Hematopoietic multipotent progenitor cell (in vitro differentiated cells): ENCODE measurements at places on chromosomes 5 and 9. TPM values are rescaled to one million over a fixed set of nuclear protein-coding genes. Genes with fewer than 3 reads are reported as not detected.

- peak; percentile 70 for DNase-seq
Observed at GRCh38 chr9:134059661-134060395, 8.0 kb downstream of the BRD3 start.

DNA sequence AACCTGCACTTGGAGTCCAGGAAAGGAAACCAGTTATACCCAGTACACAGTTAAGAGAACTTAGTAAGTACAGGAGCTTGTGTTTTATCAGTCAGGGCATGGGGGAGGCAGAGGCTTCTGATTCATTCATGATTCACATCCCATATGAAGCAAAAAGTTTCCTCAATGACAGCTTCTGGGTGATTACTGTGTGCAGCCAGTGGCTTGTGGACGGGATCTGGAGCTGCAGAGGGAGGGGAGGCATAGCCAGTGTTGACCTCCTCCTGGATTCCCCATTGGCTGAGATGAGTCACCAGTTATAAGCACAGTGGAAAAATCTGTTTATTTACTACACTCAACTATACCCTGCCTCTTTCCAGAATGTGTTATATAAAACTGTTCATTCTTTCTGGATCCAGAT lies 17.7 kb downstream of the IL31RA start:
- DNase-seq, result no peak

The PFN3 gene
- not detected for total RNA-seq

The GRXCR2 gene
- not detected for total RNA-seq

GRCh38 chr9:108681851-108682590 lies 173.8 kb downstream of the ACTL7B start:
- DNase-seq, result no peak

- no peak for DNase-seq
Observed at GRCh38 chr5:24161559-24161958, 483.2 kb downstream of the CDH10 start.

GRCh38 chr5:132753135-132753987 lies 6.1 kb downstream of the CCNI2 start:
- no peak for DNase-seq

GRCh38 chr5:77999399-77999798 lies 223.3 kb upstream of the TBCA start:
- DNase-seq, result no peak

The OR1J1 gene
- under 0.01 TPM for total RNA-seq

GRCh38 chr5:122015471-122015870 lies 53.7 kb downstream of the SRFBP1 start:
- no peak for DNase-seq

GRCh38 chr5:154648706-154649105 lies 106.5 kb upstream of the LARP1 start:
- DNase-seq, result no peak

- DNase-seq, result no peak
Observed at GRCh38 chr5:6510973-6511372, 62.3 kb downstream of the UBE2QL1 start.

The INSYN2B gene
- not detected for total RNA-seq

GRCh38 chr9:26325444-26325829 lies 567.2 kb downstream of the CAAP1 start:
- no peak for DNase-seq

DNA sequence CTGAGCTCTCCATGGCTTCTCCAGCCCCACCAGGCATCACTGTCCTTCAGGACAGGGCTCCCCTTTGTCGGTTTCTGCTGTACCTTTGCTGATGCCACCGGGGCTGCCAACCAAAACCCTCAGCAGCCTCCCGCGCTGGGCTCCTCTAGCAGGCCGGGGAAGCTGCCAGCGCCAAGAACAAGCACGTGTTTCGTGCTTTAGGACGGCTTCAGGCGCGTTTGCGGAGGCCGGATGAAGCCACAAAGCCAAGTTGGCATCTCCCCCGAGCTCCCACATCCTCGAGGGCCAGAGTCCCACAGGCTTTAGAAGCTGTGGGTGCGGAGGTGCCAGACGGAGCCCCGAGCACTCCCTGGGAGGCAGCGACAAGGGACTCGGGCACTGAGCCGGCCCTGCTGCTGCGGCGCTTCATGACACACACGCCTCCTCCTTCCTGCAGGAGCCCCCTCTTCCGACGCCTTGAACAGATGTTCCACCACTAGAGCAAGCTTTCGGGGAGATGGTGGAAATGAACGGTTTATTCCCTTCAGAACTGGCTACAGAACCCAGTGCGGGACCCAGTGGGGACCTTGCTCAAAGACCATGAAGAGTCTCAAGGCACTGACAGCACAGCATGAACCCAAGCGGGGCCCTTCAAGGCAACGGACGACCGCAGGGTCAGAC lies 36.7 kb downstream of the SARDH start:
- no peak for DNase-seq

The EGFLAM gene
- total RNA-seq, result under 0.01 TPM

The MSMP gene
- 2.4 TPM for total RNA-seq

GRCh38 chr5:134106991-134107701 lies 7.3 kb upstream of the TCF7 start:
- DNase-seq, result no peak

DNA sequence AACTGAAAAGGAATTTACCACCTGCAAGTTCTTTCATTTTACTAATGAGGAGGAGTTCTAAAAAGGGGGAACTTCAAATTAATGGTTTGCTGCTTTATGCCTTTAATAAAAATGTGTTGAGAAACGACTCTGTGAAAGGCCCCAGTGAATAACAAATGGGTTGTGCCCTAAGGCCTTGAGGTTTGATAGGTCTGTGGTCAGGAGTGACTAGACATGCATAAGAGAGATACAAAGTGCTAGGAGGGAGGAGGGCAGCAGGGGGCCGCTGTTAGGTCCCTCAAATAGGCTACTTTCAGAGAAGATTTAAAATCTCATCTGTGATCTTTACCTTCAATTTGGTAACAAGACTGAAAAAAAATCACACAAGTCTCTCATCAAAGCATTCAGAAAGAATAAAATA lies 58.3 kb downstream of the FAM81B start:
- no peak for DNase-seq

The TTLL11 gene
- 5.1 TPM for total RNA-seq

- DNase-seq, result no peak
Observed at GRCh38 chr5:149854866-149855265, 89.7 kb downstream of the PDE6A start.

GRCh38 chr5:123448017-123448617 lies 24.9 kb upstream of the CEP120 start:
- no peak for DNase-seq

The PLEKHG4B gene
- total RNA-seq, result 7.0 TPM

DNA sequence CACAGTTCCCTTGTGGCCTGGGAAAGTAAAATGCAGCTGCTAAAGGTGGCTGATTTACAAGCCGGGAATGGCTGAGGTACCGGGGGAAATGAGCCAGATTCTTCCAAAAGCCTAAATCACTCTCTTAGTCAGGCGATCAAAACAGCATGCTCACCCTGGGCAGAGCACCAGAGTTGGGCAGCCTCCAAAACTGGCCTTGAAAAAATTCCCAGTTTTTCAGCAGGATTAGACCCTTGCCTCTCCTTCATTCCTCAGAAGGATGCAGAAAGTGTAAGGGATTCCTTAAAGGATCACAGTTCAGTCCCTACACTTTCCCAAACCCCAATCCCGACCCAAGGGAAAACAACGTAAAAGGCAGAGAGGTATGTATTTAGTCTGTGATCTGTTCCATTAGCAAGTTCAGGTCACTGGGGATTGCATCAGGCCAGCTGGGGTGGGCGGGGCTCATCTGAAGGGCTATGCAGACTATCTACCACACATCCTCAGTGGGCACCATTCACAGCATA lies 16.9 kb downstream of the TMEM174 start:
- no peak for DNase-seq

GRCh38 chr5:179319741-179320281 lies 25.4 kb downstream of the ADAMTS2 start:
- no peak for DNase-seq

The CDO1 gene
- 0.27 TPM for total RNA-seq

The RAD23B gene
- 43.6 TPM for total RNA-seq

- no peak for DNase-seq
Observed at GRCh38 chr5:160641405-160641804, 210.6 kb downstream of the ATP10B start.

DNA sequence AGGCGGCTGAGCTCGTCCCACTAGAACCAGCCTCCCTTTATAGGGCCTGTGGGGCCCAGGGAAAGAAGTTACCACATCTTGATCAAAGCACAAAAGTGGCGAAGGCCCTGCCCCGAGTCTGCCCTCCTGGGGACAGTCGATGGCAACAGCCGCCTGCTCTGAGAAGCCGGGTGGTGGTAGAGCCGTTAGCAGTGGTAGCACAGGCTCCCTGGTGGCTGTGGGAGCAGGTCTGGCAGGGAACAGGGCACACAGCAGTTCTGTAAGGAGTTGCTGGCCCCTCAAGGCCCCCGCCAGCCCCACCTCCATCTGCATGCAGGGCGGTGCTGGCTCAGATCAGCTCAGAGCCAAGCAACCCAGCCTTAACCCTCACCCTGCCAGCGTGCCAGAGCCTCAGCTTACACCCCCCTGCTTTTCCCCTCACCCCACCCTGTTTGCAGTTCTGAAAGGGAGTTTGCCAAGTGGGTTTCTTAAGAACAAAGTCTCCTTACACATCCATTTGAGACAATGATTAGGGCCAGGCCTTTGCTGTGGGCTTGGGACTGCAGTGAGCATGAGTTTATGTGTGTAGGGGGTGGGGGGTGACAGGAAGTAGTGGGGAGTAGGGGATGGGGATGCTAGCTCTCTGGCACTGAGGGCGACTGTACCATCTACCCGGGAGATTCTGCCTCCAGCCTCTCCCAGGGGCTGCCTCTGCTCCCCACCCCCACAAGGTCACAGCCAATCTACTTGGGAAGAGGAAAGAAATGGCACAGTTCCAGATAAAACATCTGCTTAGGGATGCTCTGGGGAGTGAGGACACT lies 11.8 kb downstream of the ACSL6 start:
- DNase-seq, result no peak

The WHRN gene
- 5.4 TPM for total RNA-seq

The CDH18 gene
- not detected for total RNA-seq

DNA sequence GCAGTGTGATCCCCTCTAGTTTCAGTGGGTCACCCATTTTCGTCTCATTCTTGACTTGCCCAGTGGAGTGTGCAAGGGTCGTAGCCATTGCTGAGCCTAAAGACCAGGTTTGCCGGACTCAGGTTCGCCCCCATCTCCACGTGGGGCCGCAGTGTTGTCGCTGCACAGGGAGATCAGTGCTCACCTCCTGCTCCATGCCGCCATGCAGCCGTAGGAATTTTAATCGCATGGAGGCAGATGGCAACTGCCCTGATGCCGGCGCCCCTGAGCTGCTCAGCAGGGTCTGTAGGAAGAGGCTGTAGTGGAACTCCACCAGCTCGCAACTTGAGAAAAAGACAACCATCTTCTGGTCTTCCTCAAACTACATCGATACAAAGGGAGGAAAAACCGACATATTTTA lies 24.1 kb downstream of the DDX31 start:
- no peak for DNase-seq

DNA sequence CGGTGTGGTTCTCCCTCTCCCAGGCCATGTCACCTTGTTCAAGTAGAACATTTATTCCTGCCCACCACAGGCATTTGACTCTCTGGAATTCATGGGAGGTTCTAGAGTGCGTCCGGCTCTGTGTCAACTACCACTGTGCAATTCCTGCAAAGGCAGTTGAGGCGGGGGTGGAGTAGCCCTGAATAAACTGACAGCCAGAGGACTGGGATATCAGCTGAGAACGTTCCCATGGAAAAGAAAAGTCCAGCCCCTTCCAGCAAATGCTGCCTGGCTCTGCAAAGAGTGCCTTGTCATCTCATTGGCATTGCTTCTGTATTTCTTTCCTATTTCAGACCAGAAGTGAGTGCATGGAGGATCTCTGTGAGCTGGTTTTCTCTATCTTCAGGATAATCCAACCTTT lies 18.9 kb upstream of the MEGF9 start:
- DNase-seq, result no peak

GRCh38 chr5:61697809-61698558 lies 365.9 kb downstream of the ZSWIM6 start:
- no peak for DNase-seq

- DNase-seq, result no peak
Observed at GRCh38 chr5:106814961-106815360, 855.8 kb downstream of the EFNA5 start.

DNA sequence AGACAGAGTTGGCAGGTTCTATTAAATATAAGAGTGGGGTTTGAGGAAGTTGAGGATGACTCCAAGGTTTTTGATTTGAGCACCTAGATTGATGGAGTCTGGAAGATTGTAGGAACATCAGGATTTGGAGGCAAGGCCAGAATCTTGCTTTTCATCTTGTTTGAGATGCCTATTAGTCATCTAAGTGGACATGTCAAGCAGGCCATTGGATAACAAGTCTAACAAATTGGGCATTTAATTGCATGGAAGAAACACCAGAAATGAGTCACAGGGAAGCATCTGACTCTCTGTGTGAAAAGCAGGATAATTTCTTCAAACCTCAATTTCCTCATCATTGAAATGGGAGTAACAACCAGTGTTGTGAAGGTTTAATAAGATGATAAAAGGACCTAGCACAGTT lies 53.3 kb upstream of the ARL15 start:
- no peak for DNase-seq

The ADAMTS6 gene
- 1.9 TPM for total RNA-seq

DNA sequence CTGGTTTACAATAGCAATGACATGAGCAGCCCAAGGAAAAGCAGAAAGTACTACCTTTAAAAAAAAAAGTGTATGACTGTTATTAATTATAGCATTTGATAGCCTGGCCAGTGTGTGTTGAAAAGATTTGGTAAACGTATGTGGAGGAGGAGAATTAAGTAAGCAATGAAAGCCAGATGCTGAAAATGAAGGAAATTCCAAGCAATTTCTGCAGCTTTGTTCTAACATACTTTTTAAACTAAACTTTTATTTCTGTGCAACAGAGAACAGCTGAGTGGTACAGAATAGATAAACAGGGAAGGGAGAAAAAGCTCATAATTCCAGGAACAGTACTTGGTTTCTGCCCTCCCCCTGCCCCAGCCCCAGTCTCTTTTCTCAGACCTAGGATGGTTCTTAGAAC lies 252.6 kb downstream of the ADAMTSL1 start:
- DNase-seq, result no peak

The BSPRY gene
- total RNA-seq, result 55.7 TPM

- no peak for DNase-seq
Observed at GRCh38 chr5:143552680-143553079, 149.2 kb upstream of the NR3C1 start.

- no peak for DNase-seq
Observed at GRCh38 chr9:14351221-14351836, 37.4 kb upstream of the NFIB start.

The CARTPT gene
- not detected for total RNA-seq

The BAG1 gene
- 34.7 TPM for total RNA-seq

- no peak for DNase-seq
Observed at GRCh38 chr5:171308453-171309275, at the start of gene TLX3. TLX3 (plus strand) TSS chr5:171309248; CDS start chr5:171309366, 118 bp downstream.
